ENCODE measurements at places on chromosomes 11 and 22.

- DNase-seq, result no peak
Measured at GRCh38 chr11:44978274-44978960, 27.7 kb upstream of the TP53I11 start.

- peak; percentile 5 for DNase-seq
Measured at GRCh38 chr11:113730887-113731726, 25.0 kb upstream of the TMPRSS5 start.

GRCh38 chr22:23059284-23059948 is 10.9 kb upstream of the GNAZ start:
- no peak for DNase-seq

DNA sequence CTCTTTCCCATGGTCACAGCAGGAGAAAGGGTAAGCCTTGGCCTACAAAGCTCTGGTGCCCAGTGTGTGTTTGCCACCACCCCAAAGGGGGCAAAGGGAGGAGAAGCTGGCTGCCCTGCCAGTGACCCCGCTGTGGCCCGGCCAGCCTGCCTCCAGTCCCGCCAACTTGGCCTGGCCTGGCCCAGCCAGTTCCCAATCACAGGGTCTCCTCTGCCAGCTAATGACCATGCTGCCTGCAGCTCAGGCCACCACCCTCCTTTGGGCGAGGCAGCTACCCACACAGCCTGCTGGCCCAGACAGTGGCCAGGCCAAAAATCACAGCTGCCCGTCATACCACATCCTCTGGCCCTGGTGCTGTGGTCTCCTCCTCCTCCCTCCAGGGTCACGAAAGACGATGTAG is 5.1 kb downstream of the GDPD5 start:
- DNase-seq, result no peak

- DNase-seq, result no peak
Measured at GRCh38 chr11:118289401-118289800, 15.1 kb upstream of the CD3E start.

- DNase-seq, result no peak
Measured at GRCh38 chr11:79078999-79079398, 361.8 kb downstream of the TENM4 start.

DNA sequence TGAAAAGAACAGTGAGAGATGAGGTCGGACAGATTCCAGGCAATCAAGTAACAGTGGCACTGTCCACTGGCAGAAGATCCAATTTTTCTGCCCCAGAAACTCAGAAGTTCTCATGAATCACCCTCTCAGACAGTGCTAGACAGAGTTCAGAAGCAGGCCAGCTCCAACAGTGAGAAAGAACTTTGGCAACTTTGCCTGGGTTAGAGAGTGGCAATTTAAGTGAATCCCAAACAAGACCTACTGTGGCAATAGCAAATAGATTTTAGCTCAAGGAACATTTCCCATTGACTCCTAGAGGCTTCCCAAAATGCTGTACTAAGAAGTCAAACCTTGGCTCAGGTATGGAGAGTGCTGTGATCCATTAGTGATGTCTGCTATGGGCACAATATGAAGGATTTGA is 12.3 kb downstream of the CD44 start:
- no peak for DNase-seq

- no peak for DNase-seq
Measured at GRCh38 chr22:49590381-49590780, 237.3 kb downstream of the BRD1 start.

- DNase-seq, result no peak
Measured at GRCh38 chr22:30922151-30922611, 46.4 kb downstream of the MORC2 start.

DNA sequence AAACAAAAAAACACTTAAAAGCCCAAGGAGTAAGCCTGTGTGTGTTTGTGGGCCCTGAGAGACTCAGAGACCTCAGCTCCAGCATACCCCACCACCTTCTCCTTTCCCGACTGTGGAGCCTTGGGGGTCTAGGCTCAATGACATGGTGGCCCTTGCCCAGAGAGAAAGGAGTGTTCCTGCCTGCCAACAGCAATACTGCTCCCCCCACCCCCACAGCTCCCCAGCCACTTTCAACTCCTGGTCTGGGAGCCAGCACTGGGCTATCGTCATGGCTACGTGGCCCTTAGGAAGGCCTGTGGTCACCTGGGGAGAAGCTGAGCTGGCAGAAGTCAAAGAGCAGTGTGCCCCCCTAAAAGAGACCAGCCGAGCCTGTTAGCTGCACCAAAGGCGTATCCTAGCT is 2.6 kb downstream of the PPP1R14B start:
- no peak for DNase-seq

- DNase-seq, result peak; percentile 23
Measured at GRCh38 chr11:102116453-102117205, 6.4 kb downstream of the YAP1 start.

DNA sequence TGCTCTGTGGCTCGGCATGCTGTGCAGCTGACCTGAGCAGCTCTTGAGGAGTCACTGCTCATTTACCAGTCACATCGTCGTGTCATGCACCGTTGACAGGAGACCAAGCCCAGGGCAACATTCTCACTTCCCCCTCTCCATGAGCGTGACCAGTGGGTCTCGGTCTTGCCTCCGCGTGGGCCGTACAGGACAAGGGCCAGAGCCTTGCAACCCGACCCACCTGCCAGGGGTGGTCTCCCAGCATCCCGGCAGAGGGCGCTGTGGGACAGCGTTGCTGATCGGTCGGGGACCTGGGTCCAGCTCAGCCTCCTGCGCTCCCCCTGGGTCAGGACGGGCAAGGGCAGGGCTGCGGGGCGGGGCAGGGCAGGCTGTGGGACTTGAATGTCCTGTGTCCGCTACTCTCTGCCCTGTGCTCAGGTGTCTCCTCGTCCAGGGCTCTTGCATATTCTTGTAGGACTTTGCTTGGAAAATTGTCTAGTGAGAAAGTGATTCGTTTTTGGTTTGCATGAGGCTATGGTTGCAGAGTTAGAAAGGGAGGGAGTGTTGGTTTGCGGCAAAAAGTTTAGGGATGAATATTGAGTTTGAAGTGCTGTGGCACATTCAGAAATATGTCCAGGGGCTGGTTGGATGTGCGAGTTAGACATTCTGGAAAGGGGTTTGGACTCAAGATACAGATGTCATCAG is 16.2 kb downstream of the EIF4G2 start:
- DNase-seq, result peak; percentile 86

DNA sequence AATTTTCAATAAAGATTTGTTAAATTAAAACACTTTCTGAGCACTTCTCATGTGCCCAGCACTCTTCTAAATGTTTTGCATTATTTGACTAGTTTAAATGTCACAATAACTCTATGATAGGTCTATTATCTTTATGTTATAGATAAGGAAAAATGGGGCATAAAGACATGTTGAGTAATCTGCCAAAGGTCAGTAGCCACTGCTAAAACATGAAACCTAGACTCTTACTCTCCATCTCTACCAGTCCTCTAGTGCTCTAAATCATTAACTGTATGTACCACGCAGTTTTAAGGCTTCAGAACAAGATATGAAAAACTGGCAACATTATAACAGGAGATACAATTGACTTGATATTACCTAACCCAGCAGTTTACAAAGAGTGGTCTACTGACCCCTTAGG is 6.9 kb downstream of the RAB6A start:
- no peak for DNase-seq

DNA sequence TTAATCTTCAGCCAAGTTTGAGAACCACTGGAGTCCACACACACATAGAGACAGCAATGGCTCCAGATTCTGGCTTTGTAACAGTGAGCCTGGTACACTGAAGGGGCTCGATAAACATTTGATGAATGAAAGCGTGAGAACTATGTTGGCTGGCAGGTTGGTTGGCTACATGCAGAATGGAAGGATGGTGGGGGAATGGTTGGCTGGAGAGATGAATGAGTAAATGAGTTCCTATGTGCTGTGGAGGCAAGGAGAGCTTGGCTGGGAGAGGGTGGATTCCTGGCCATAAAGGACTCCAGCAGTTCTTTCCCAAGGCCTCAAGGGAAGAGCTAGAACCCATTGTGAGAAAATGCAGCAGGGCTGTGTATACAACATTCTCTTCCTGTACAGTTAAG is 168.0 kb upstream of the NECTIN1 start:
- no peak for DNase-seq

GRCh38 chr22:31313366-31314147 is 21.3 kb upstream of the PIK3IP1 start:
- DNase-seq, result peak; percentile 21

- no peak for DNase-seq
Measured at GRCh38 chr11:126996036-126996804, 4.3 kb downstream of the KIRREL3 start.

- DNase-seq, result no peak
Measured at GRCh38 chr11:91257667-91258066, 967.0 kb upstream of the FAT3 start.

GRCh38 chr11:128365044-128365443 is 222.3 kb downstream of the ETS1 start:
- DNase-seq, result no peak

DNA sequence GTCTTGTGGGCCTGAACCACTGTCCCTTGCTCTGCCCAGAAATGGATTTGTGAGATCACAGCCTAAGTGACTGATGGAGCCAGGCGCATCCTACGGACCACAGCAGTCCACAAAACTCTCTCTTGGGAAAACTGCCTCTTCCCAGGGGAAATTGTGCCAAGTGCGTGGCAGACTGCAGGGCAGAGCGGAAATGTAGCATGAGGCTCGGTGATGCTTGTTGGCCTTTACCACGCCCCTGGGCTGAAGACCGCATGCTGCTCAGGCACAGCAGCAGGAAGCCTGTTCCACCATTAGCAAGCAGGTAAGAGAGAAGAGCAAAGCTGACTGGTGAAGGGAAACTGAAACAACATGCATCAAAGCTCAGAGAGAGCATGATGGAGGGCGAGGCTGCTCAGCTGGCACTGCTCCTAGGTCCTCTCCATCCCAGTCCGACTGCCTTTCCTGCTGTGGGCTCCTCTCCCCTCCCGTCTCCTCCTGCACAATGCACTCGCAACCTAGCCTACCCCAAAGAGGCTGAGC is 26.5 kb upstream of the SCARF2 start:
- DNase-seq, result no peak

GRCh38 chr11:7251836-7252682 is at the start of gene SYT9:
Gene SYT9 (plus strand): TSS chr11:7251904. CDS start chr11:7252187, 283 bp downstream.
- peak; percentile 38 for DNase-seq

DNA sequence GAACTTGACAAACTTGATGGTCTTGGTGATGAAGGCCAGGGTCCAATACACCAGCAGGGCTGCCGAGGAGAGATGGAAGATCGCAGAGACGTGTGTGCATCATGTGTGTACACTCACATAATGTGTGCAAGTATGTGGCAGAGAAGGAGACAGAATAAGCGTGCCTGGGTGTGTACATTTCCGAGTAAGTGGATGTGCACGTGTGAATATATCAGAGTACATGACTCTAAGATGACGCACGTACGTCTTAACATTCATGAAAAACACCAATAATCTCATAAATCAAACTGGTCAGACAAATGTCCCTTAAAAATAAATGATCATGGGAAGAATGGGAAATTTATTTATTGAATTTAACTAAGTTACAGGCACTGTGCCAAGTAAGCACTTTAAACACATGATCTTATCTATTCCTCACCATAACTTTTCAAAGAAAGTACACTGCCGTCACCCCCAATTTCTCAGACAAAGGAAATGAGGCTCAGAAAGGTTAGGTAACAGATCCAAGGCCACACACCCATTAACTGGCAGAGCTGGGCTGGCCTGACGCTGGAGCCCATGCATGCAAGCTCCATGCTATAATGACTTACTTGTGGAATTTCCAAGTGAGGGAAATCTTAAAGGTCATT is 13.0 kb downstream of the ABCC8 start:
- no peak for DNase-seq

- no peak for DNase-seq
Measured at GRCh38 chr11:123065621-123066020, 3.7 kb upstream of the HSPA8 start.

GRCh38 chr11:69219991-69220390 is 64.3 kb downstream of the SMIM38 start:
- no peak for DNase-seq

DNA sequence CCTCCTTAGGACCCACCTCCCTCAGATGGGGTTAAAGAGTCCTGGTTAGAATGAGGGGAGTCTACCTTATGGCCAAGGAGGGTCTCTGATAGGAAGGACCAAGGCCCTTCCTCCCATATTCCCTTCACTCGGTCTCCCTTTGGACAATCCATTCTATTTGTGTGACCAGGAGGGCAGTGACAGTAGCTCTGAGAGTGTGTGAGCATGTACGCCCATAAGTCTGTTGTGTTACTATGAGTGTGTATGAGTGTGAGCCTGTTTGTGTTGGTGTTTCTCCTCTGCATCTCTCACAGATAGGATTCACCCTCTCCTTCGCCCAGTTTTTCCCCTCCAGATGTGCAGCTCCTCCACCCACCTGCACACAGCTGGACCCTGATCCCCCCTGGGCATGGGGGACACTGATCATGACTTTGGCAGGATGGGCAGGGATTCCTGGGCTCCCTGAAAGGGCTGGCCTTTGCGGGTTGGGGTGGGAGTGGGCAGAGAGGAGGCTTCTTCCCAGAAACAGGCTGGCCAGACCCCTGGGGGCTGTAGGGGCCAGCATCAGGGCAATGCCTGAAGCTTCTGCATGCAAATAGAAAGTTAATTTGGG is 14.5 kb downstream of the PHLDB1 start:
- DNase-seq, result no peak

Measured in A549 (cell line).